Hematopoietic multipotent progenitor cell (in vitro differentiated cells): ENCODE measurements at places on chromosomes 2 and 18.

- DNase-seq, result no peak
These were observed 56.0 kb upstream of the KLF7 start for GRCh38 chr2:207221731-207222130.

DNA sequence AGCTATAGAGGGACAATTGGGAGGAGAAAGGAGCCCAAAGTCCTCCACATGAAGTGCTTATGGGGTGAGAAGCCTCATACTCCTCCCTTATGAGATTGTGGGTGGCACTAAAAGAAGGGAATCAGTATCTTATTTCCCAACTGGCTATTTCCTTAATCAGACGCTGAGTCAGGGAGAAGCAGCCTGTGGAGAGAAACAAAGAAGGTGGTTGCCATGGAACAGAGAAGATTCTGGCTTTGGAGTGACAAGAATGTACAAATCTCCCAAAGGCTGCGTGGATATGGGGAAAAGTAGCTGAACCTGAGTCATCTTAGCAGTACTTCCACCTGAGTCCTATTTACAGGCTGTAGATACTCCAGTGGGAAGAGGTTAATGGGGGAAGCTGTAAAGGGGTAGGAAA is 115.8 kb upstream of the CWC22 start:
- DNase-seq, result no peak

DNA sequence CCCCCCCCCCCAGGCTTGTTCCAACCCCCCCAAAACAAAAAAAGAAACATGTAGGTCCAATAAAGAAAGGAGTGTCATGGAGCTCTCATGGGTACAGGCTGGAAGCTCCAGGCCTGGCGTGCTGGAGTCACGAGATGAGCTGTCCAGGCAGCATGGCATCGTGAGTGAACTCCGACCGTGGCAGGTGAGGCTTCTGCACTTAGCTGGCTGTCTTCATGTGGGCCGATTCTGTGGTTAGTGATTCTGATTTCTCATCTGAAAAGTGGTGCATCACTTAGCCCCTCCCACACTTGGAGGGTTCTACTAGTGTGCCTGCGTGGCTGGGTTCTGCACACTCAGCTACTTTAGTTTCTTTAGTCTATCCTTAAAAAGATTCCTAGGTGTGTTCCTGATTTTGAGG is 126.4 kb upstream of the MGAT5 start:
- DNase-seq, result no peak

DNA sequence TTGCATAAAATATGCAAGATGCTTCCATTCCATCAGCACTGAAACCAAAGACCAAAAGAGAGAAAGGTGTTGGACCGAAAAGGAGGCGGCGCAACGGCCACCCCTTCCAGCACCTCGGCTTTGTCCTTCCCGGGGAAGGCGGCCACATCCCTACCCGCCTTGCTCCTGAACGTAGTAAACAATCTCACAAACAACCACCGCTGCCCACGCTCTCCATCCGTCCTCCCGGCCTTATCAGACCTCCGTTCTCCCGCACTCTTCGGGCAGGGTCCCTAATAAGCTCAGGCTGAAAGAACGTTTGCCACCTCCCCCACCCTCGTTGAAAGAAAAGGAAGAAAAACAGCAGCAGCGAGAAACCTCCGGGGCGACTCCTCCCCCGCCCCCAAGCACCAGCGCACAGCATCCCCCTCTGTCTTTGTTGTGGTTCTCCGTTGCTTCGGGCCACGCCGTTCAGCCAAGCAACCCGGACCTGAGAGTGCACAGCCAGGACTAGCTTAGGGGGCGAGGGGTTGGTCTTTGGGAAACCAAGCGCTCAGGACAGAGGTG is 4.4 kb downstream of the EVX2 start:
- no peak for DNase-seq

- no peak for DNase-seq
These were observed 416.5 kb upstream of the SALL3 start for GRCh38 chr18:78563110-78563509.
